RPMI7951 (cell line): ENCODE measurements at places on chromosomes 13 and 19. TPM values are rescaled to one million over a fixed set of nuclear protein-coding genes. Genes with fewer than 3 reads are reported as not detected.

PODNL1 gene
- total RNA-seq: 3.2 and 4.2 TPM in 2 replicates

IL12RB1 gene
- total RNA-seq: 2.3 and 4.3 TPM in 2 replicates

ZNF44 gene
- total RNA-seq: 5.0 and 6.6 TPM in 2 replicates

ZNF560 gene
- 3.1 and 4.2 TPM in 2 replicates for total RNA-seq

ZNF317 gene
- 14.0 and 15.3 TPM in 2 replicates for total RNA-seq

ZNF575 gene
- total RNA-seq: 0.20 TPM in 1 of 2 replicates, not detected in the other

EPSTI1 gene
- total RNA-seq: 7.9 and 8.4 TPM in 2 replicates

KLF5 gene
- total RNA-seq: 4.1 and 4.6 TPM in 2 replicates

PSPN gene
- total RNA-seq: 0.84 and 1.4 TPM in 2 replicates

CTXN1 gene
- total RNA-seq: 1.2 and 2.6 TPM in 2 replicates

C1QTNF9 gene
- not detected in 2 replicates for total RNA-seq
